ENCODE measurements at places on chromosomes 13 and 19.

DNA sequence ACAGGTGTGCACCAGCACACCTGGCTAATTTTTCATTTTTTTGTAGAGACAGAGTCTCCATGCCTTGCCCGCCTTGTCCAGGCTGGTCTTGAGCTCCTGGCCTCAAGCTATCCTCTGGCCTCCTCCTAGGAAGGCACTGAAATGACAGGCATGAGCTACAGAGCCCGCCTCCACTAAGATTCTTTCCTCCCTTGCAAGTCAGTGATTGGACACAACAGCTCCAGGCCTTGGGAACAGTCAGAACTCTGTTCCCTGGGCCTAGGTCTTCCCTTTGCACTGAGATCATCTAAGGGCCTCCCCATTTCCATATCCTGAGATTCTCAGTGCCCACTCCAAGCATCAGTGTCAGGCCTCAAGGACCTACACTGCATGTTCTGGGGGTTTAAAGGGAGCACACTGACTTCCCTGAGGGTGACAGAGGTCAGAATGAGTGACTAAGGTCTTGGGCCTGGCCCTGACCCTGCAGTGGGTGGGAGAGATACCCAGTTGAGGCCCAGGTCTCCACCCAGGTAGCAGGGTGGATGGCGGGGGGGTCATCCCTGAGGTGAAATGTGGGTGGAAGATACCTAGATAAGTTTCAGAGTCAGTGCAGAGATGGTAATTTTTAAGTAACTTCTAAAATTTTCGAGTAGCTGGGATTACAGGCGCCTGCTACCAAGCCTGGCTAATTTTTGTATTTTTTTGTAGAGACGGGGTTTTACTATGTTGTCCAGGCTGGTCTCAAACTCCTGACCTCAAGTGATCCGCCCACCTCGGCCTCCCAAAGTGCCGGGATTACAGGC, 17.3 kb upstream of the ERCC1 start:
- DNase-seq = no peak

GRCh38 chr13:93412676-93413075, 186.1 kb downstream of the GPC6 start:
- no peak for DNase-seq

- no peak for DNase-seq
Observed at GRCh38 chr19:32322541-32322940, 22.9 kb upstream of the ZNF507 start.

DNA sequence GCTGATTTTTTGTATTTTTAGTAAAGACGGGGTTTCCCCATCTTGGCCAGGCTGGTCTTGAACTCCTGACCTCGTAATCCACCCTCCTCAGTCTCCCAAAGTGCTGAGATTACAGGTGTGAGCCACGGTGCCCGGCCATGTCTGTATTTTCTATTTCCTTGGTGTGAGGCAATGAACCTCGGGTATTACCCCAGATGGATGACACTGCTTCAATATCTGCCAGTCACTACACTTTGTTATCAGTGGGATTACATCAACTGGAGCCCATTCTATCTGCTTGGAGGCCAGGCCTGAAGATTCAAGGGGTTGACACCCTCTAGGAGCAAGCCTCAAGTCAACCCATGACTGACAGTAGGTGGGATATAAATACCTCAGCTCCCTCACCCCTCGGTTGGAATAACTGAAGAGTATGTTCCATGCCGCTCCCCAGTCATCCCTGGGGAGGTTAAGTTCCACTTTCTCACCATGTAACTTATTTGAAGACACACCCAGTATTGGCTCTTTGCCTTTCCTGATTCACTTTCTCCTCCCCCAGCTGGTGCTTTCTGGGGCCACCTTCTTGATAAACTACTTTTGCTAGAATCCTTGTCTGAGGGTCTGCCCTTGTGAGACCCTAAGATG, 992 bp upstream of the ADGRE1 start:
- DNase-seq = no peak

DNA sequence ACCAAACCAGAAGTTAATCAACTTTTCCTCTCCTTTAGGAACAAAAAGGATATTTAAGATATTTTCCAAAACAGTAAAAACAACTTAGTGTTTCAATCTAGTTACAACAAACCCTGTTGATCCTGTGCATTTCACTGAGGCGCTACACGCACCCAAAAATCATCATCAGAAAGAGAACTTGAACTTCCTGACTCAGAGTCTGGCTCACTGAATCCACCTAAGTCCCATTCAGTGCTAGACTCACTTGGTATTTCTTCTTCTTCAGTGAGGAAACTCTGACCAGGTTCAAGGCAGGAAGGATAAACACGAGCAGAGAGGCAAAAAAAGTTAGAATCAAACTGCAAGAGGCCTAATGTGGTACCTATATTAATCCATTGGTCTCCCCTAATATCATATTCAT, 2.2 kb downstream of the KBTBD6 start:
- no peak for DNase-seq

GRCh38 chr19:37979547-37980082, 72.6 kb downstream of the SIPA1L3 start:
- no peak for DNase-seq

DNA sequence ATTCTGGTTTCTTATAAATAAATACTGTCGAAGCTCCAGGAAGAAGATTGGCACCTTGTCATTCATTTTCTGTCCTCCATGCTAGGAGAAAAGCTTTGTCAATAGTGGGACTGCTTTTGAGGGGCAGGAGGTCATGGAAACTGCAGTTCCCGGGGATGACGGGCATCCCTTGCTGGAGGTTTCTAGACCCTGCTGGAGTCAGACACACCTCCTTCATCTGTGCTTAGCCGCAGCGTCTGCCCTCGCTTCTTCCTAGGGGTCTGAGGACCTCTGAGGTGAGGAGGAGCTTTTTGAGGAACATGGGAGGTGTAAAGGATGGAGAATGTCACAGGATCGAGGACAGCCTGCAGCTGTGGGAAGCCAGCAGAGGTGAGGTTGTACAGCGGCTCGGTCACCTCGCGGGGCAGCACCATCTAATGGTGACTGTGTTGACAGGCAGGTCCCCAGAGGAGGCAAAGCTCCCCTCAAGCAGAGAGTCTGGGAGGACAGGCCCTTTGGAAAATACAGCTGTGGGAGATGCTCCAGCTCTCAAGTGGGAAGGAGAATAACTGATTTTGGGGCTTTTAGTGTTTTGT, 172.7 kb upstream of the RNF113B start:
- no peak for DNase-seq

- no peak for DNase-seq
Observed at GRCh38 chr13:29522044-29522685, 73.3 kb downstream of the SLC7A1 start.

GRCh38 chr19:15169541-15170285, 31.1 kb downstream of the NOTCH3 start:
- no peak for DNase-seq

GRCh38 chr19:49173198-49173597, 15.6 kb downstream of the TRPM4 start:
- DNase-seq = no peak

DNA sequence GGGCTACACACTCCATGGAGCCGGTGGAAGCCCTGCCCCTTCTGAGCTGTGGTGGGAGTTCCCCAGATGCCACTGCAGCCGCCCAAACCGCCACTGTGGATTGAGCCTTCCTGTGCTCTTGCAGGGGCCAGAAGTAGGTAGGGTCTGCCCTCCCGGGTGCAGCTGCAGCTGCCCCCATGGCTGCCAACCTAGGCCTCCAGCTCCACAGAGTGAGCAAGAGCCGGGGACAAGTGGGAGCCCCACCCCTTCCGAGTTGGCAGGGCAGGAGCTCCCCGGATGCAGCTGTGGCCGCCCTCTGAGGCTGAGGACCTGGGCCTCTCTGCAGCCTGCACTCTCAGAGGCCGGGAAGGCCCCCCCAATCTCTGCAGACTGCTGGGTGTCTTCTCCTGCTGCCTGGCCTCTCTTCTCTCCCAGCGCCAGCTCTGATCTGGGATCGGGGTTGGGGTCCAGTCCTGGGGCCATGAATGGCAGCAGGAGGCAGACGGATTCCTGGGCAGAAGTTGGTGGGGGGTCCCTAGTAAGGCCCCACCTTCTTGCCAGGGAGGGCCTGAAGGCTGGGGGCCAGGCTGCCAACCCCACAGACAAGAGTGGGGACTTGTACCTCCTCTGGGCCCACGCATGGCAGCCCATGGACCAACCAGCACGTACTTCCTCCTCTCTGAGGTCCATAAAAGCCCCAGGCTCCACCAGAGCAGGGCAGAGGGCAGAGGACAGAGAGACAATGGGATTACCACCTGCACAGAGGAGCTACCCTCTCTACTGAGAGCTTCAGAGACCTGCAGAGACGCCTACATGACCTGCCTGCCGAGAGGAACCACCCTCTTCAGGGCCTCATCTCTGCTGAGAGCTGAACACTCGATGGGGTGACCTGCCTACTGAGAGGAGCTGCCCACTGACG, 28.9 kb downstream of the AP2S1 start:
- DNase-seq = no peak

DNA sequence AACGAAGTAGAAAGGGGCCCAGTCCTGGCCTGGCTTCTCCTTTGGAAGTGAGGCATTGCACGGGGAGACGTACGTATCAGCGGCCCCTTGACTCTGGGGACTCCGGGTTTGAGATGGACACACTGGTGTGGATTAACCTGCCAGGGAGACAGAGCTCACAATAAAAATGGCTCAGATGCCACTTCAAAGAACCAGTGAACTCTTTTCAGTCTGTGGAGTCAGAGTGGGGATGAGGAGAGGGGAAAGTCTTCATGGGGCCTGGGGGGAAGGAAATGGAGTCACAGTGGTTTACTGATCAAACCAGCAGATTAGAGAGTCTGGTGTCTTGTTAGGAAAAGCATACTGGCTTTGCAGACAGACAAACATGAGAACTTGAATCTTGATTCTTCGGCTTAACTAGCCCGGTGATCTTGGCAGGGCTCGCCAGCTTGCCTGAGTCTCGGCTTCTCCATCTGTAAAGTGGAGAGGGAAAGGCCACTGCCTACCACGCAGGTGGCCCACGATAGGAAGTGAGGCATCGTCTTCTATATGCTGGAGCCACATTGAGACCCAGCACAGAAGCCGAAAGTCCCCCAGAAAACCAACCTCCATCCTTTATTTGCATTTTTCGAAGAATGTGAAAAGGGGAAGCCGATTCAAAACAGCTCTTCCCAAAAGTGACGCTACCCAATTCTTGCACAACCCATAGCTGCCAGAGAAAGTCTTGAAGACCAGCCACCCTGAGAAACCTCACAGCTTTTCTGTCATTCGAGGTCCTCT, at the start of gene FFAR1:
Gene FFAR1 (plus strand): TSS at position 732 of the 759 bp plus-strand sequence. CDS start 3,650 bp downstream, outside the sequence.
- no peak for DNase-seq

- no peak for DNase-seq
Observed at GRCh38 chr19:58398545-58398944, 3.1 kb downstream of the RNF225 start.

DNA sequence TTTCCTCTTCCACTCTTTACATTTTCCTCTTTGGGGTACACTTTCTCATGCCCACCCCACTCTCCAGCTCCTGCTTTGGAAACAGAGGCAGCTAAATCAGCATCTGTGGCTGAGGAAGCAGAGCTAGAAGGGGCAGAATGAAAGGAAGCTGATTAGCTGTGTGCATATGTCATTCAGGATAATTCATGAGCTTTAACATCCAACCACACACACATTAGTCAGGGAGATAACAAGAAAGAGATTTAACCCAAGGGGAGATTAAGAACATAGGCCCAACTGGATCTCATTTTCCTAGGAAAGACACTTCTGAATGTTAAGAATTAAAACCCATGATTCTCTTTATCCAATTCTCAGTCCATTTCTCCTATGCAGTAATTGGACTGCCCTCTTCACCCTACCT, 405.5 kb downstream of the TBC1D4 start:
- DNase-seq = no peak

DNA sequence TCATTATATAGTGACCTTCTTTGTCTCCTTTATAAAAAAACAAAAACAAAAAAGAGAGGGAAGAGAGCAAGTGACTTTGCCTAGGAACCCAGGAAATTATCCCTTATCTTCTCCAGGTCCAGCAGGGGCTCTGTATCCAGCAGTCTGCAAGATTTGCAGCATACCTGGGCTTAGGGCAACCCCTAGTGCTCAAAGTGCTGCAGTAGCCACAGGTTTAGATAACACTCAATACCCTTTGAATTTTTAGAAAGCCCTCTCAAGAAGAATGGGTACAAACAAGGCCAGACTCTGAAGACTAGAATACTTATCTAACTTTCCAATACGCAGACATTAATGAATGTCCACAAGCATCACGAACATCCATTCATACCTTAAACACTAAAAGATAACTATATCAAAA, 43.2 kb downstream of the CCNA1 start:
- DNase-seq = no peak

DNA sequence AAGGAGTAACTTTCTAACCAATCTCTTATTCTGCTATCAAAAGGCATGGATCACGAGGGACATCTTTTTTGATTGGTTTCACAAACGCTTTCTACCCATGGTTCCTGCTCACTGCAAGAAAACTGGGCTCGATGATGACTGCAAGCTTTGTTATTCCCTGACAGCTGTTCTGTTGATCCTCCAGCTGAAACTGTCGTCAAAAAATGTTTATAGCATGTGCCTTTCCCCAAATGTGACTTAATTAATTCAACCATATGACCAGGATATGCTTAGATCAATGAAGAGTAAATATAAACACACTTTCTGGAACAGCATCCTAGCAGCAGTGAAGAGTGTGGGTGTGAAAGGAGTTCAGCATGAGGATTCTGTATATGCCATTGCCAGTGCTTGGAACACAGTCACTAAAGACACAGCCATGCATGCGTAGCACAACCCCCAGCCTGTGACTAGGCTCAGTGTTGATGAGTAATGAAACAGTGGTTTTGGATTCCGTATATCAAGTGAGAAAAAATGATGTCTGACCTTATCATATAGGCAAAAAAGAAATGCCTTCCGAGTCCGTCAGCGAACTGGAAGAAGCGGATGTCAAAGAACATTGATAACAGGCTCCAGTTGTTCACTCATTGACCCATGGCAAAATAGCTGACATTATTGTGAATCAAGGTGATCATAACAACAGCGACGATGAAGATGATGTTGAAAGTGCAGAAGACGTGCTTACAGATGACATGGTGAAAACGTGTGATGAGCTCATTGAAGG, 347.4 kb downstream of the FGF9 start:
- DNase-seq = no peak

GRCh38 chr19:32459204-32459865, 53.8 kb downstream of the DPY19L3 start:
- DNase-seq = no peak

GRCh38 chr19:48398375-48399235, 5.1 kb downstream of the GRIN2D start:
- DNase-seq = peak; percentile 19

GRCh38 chr19:54478677-54479266, 5.7 kb upstream of the CDC42EP5 start:
- no peak for DNase-seq

- no peak for DNase-seq
Observed at GRCh38 chr19:10756791-10757190, 38.9 kb downstream of the DNM2 start.

DNA sequence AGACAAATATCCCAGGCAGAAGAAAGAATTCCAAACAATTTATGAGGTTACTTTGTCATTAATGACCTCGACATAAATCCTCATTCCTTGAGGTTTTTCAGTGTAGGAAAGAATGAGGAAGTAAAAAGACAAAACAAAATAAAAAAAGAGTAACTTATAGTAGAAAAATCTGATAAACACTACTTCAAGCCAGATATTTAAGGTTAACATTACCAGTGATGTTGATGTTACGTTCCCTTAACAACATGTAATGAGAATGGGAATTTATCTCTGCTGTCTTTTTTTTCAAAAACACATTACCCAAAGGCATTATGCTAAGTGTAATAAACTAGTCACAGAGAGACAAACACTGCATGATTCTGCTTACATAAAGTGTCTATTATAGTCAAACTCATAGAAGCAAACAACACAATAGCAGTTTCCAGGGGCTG, 935.1 kb downstream of the SLITRK1 start:
- no peak for DNase-seq

All from anterior cingulate cortex (tissue), 58 donors.